Colonic mucosa (tissue), 4 donors: ENCODE measurements at places on chromosomes 2 and 18. TPM values are rescaled to one million over a fixed set of nuclear protein-coding genes. Genes with fewer than 3 reads are reported as not detected.

GRCh38 chr2:70887550-70888246 lies 48.0 kb upstream of the ATP6V1B1 start:
- peak; percentile 42 for DNase-seq

- DNase-seq = no peak
Observed at GRCh38 chr18:29034113-29034856, 857.4 kb upstream of the CDH2 start.

- no peak for DNase-seq
Observed at GRCh38 chr2:143705108-143705707, 576.0 kb downstream of the ARHGAP15 start.

- no peak for DNase-seq
Observed at GRCh38 chr2:227443889-227444568, 27.9 kb upstream of the AGFG1 start.

DNA sequence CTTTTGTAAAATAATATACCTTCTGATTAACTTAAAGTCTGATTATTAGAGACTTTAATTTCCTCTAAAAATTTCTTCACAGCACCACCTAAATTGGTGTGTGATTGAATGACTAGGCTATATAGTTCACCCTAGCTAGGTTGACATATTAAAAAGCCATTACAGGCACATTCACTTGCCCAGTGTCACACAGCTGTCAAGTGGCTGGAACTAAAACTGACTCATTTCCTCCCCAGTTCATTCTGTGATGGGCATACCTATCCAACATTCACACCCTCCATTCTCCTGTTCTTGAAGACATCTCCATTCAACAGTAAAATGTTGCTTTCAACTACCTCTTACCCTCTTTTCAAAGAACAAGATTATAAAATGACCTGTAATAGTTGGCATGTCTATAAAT lies 334.5 kb downstream of the ARHGAP15 start:
- no peak for DNase-seq

DNA sequence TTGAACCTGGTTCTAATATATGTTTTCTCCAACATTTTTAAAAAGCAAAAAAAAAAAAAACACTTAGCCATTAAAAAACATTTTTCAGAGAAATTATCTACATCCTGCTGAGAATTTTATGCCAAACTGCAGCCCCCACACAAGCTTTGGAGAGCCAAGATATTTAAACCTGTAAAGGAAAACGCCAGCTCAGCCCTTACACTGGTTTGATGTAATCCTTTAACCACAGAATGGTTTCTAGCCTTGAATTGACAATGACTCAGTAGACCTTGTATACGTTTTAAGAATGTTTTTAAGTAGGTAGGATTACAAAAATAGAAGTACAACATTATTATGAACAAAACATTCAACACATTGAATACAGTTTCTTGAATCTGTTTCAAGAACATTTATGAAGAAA lies 113.6 kb downstream of the BABAM2 start:
- DNase-seq = no peak

GRCh38 chr2:9763356-9764152 lies 79.7 kb upstream of the TAF1B start:
- no peak for DNase-seq

GRCh38 chr18:77039196-77040130 lies 93.1 kb downstream of the MBP start:
- no peak for DNase-seq

Gene ANO7
- total RNA-seq = 55.0 TPM

Gene GKN2
- 0.32 TPM for total RNA-seq
